ENCODE measurements at places on chromosomes 7 and 10.

DNA sequence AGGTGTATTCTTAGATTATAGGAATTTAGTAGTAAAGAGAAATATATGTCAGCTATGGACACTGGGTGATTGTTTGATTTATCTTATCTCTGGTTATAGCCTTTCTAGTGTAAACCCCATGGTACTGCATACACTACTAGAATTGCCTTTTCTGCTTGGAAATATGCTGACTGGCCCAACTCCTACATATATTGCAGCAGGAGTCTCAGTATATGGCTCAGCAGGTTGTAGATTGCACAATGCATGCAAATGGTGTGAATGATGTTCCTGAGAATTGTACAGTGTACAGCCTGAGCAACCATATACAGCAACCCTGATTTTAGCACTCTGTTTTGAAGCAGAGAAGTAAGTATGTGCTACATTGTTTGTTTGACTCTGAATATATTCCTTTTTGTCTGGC is 153.4 kb upstream of the NPY start:
- DNase-seq: no peak

DNA sequence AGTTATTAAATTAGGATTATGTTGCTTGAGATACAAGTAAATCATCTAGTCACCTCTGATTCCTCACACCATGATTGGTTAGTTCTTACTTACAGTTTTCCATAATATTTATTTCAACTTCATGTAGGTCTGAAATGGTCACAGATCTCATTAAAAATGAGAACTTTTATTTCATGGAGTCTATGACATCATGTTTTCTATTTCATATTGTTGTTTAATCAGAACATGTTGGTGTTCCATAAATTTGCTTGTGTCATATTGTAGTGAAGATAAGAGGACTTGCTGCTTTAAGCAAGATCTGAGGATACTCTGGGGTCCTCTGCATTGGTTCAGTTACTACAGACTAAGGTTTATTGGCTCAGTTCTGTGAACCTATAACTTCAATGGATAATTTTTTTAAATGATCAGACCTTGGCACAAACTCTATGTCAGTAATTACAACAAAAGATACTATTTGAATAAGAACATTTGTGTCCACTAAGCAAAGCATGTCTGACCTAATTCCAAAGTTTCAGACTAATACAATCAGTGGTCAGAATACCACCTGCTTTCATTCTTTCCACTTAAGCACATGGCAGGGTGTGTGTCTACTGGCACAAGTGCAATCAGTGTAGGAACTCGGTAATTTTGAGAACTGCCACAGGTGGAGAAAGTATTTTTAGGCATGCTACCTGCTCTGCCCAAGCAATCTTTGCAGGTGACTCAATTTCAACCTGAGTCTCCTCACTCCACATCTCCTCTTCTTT is 68.5 kb downstream of the CCDC71L start:
- DNase-seq: no peak

- no peak for DNase-seq
Observed at GRCh38 chr7:138095972-138096935, 20.0 kb downstream of the AKR1D1 start.

- DNase-seq: no peak
Observed at GRCh38 chr7:8560501-8560900, 127.1 kb downstream of the NXPH1 start.

DNA sequence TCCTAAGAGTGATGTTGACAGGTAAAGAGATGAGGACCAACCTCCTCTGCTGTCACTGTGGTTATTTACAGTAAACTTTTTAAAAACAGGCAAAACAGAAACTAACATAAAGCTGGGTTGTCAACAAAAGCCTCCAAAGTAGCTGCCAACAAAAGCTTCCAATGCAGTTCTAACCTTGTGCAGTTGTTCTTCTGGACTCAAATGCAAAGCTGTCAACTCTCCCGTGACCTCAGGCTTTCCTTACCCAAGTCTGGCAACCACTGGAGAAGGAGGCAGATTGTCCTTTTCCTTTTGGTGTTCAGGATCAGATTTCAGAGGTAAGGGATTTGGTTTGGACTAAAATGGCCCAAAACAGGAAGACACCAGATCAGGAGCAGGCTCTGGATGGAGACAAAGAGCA is 63.1 kb downstream of the DLG5 start:
- no peak for DNase-seq

- no peak for DNase-seq
Observed at GRCh38 chr7:91720260-91720937, 160.1 kb downstream of the MTERF1 start.

DNA sequence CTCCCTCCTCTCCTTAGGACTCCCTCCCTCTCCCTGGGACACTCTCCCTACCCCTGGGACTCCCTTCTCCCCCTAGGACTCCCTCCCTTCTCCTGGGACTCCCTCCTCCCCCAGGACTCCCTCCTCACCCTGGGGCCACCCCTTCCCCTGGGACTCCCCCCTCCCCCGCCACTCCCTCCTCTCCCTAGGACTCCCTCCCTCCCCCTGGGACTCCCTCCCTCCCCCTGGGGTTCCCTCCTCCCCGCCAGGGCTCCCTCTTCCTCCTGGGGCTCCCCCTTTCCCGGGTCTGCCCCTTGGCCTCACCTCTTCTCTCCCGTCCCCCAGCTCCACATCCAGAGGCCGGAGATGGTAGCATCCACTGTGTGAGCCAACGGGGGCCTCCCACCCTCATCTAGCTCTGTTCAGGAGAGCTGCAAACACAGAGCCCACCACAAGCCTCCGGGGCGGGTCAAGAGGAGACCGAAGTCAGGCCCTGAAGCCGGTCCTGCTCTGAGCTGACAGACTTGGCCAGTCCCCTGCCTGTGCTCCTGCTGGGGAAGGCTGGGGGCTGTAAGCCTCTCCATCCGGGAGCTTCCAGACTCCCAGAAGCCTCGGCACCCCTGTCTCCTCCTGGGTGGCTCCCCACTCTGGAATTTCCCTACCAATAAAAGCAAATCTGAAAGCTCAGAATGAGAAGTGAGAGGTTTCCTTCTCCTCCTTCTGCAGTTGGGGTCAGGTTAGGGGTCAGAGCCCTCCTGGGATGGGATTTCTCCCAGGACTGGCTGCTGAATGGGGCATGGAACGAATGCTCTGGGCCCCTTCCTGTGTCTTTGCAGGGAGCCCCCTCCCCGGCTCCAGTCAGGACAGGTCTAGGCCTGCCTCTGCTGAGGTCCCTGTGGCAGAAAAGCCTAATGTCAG is 1.4 kb upstream of the MUC17 start:
- DNase-seq: no peak

GRCh38 chr10:43404704-43405084 is 4.3 kb downstream of the HNRNPF start:
- no peak for DNase-seq

DNA sequence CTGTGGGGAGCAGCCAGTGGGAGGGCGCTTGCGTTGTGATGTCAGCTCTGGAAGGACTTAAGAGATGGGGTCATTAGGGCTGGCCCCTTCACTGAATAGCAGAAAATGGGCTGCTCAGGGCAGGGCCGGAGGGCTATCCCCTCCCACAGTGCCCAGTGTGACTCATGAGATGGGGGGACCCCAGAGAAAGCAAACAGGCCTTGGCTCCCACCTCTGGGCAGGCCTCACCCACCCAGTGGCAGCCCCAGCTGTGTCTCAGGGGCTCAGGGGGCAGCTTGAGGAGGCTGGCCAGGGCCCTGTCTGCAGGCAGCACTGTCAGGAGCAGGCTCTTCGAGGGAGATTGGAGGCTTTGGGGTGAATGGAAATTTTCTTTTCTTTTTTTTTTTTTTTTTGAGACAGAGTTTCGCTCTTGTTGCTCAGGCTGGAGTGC is 168.3 kb downstream of the SLIT1 start:
- no peak for DNase-seq

- no peak for DNase-seq
Observed at GRCh38 chr10:75438275-75438674, 6.9 kb downstream of the LRMDA start.

GRCh38 chr10:28496481-28496961 is 36.4 kb upstream of the WAC start:
- DNase-seq: no peak

DNA sequence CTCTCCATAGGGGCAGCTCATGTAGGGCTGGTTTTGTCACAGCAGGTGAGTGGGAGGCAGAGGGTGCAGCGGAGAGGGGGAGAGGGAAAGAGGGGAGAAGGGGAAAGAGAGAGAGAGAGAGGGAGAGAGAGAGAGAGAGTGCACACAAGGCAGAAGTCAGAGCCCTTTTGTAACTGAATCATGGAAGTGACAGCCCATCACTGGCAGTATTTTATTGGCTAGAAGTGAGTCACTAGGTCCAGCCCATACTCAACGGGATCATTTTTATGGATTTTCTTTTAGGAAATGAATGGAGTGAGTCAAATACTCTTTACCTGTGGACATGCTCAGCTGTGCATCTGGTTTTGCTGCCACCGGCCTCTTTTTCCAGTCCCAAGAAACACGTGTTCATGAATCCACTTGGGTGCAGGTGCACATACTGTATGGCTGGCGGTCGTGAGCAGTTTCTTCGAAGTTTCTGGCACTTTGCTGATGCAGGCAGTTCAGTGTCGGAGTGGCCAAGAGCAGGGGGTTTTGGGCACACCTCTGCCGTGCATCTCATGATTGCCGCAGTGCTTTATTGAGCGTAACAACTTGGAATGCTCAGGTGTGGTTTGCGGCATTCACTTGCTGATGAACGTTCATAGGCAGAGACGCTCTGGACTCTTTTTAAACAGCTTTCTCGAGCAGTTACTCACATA is 40.3 kb downstream of the DOCK1 start:
- DNase-seq: no peak

DNA sequence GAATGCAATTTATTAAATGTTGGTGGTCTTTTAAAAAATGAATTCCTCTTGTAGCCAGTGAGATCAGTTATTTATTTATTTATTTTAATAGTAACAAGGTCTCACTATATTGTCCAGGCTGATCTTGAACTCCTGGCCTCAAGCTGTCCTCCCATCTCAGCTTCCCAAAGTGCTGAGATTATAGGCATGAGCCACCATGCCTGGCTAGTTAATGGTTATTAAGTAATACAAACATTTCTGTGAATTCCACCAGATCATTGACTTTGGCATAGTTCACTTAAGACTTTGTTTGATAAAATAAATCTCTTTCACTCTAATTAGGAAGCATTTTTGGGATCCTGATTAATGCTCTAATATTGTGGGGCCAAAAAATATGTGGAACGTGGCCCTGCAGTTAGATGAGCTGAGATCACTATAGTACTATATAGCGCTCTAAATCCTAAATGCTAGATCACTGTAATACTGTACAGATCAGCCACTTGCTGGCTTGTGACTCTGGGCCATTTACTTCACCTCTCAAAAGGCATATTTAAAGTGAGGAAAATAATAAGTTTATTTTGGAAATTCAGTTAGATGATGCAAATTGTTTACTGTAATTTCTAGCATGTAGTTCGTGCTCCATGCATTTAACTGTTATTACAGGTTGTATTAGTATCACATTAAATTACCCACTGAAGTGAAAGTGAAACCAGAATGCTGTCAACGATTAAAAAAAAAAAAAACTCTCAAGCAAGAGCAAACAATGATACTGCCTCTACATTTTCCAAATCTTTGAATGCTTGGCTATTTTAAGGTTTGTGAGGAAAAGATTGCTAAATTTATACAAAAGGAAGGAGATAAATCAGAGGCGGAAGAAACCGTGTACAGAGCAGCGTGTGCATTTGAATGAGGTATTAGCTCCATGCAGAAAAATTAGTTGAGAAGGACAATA is 15.9 kb upstream of the FAS start:
- no peak for DNase-seq

DNA sequence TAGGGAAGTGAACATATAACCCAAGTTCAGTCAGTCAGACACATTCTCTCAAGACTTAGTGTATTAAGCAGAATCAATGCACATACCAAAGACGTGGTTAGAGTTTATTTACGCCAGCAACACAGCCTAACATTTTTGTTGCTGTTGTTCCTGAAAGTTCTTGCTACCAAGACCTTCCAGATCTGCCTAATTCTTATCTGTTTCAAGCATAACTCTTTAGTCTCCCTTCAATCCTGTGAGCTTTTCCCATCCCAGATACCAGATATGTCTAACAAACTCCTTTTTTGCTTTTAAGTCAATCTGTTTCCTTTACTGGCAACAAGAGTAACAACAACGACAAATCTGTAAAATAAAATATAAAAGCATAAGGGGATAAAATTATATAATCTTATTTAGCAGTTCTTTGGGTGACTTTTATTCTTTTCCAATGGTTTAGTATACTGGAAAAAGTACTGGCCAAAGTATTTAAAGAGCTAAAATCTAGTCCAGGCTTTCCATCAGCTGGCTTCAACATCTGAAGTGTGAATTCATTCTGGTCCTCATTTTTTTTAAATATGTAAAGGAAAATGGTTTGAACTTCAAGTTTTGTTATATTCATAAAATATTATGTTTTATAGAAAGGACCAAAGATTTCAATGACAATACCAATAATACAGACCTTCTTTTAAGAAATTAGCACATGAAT is 193.8 kb downstream of the IMMP2L start:
- DNase-seq: no peak

DNA sequence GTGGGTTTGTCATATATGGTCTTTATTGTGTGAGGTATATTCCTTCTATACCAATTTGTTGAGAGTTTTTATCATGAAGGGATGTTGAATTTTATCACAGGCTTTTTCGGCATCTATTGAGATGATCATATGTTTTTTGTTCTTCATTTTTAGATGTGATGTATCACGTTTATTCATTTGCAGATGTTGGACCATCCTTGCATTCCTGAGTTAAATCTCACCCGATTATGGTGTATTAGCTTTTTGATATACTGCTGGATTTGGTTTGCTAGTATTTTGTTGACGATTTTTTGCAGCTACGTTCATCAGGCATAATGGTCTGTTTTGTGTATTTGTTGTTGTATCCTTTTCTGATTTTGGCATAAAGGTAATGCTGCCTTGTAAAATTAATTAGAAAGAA is 311.0 kb downstream of the PTEN start:
- no peak for DNase-seq

DNA sequence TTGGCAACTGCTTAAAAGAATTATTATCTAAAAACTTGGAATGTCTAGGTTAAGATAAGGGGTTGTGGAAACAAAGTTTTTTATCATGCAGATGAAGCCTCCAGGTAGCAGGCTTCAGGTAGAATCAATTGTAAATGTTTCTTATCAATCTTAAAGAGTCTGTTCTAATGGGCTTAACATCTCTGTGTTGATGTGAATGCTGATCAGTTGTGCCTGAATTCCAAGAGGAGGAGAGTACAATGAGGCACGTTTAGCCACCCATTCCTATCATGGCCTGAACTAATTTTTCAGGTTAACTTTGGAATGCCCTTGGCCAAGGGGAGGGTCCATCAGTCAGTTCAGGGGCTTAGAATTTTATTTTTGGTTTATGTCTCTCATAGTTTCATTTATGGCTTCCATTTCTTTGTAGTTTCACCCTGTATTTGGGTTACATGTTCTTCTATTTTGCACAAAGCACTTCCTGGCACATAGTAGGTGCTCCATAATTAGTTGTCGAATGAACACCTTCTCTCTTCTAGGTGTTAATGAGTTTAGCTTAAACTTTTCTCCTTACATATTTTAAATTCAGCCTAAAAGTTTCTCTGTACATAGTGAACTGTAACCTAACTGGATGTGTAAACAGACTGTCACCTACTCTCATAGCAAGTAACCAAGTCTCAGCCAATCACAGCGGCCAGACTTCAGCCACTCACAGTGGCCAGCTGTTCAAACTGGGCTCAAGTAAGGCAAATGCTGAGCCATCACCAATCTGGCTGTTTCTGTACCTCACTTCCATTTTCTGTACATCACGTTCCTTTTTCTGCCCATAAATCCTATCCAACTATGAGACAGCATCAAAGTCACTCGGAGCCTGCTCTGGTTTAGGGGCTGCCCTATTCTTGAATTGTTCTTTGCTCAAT is 34.7 kb downstream of the ALOX5 start:
- no peak for DNase-seq

- no peak for DNase-seq
Observed at GRCh38 chr7:30738026-30738915, 13.7 kb upstream of the INMT start.
